Stimulated activated CD8-positive, alpha-beta memory T cell treated with anti-CD3 and anti-CD28 coated beads, Interleukin-4, amount 100 ng/mL, for 48 hours (primary cell): ENCODE measurements at places on chromosomes 6 and 20.

- no peak for DNase-seq
Observed at GRCh38 chr6:16851758-16852157, 90.5 kb upstream of the ATXN1 start.

DNA sequence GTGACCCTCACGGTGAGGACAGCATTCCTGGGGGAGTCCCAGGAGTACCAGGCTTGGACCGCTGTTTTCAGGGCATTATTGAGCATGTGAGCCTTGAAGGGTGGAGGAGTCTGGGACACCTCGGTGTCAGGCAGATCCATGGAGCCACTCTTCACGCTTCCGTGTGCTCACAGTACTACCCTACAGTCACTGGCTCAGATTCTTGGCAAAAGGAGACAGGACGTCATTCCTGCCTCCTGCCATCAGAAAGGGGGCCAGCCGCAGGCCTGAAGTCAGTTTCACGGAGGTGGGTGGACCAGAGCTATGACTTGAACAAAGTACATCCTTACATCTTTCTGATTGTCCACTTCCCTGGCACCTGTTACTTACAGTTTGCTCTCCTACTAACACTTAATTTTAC is 88.9 kb upstream of the CD83 start:
- no peak for DNase-seq

- DNase-seq, result no peak
Observed at GRCh38 chr20:60371384-60371783, 413.2 kb downstream of the CDH26 start.

GRCh38 chr6:34969662-34970265 is 80.7 kb downstream of the ANKS1A start:
- DNase-seq, result no peak

DNA sequence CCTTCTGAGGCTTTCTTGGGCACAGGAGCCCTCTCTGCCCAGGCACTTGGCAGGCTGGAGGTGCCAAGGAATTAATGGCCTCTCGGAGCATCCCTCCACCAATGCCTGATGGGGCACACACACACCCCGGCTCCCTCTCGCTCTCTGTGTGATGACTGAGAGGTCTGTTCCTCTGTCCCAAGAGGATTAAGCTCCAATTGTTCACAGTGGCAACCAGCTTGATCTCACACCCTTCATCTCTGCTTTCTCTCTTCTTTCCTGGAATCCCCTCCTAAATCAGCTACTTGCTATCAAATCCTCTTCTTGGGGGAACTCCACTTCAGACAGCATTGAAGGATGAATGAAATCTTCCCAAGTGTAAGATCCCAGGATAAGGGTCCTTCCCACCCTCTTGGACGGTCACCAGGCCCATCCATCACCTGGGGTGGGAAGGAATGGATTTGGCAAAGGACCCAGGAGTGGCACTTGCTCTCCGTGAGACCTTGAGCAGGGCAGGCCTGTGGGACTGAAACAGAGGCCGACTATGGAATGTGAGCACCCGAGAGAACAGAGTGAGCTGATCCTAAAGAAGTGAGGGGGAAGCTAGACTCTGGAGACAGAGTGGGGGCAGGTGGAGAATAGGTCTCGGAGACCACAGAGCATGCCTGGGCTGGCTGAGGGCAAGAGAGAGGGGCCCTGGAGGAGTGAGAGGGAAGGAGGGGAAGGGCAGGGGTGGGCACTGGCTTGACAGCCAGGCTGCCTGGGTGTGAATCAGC is 93.6 kb downstream of the GRM4 start:
- no peak for DNase-seq
